ENCODE measurements at places on chromosomes 3 and 15.

DNA sequence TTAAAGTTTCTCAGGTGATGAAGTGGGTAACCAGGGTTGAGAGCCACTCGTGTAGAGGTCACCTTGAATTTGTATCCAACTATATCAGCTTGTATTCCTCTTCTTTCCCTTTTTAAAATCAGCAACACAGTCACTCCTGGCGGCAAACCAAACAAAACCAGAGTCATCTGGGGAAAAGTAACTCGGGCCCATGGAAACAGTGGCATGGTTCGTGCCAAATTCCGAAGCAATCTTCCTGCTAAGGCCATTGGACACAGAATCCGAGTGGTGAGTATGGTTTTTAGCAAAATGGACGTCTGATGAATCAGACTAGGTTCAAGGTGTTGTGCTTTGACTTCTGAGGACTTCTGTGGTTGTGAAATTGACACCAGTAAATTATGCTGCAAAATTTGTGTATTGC, 3.9 kb downstream of the RPL35A start:
- DNase-seq = no peak

GRCh38 chr15:59958288-59958687, 45.8 kb upstream of the FOXB1 start:
- no peak for DNase-seq

GRCh38 chr3:180827171-180827570, 85.3 kb upstream of the FXR1 start:
- no peak for DNase-seq

GRCh38 chr3:130820976-130821375, 72.9 kb upstream of the ATP2C1 start:
- no peak for DNase-seq

DNA sequence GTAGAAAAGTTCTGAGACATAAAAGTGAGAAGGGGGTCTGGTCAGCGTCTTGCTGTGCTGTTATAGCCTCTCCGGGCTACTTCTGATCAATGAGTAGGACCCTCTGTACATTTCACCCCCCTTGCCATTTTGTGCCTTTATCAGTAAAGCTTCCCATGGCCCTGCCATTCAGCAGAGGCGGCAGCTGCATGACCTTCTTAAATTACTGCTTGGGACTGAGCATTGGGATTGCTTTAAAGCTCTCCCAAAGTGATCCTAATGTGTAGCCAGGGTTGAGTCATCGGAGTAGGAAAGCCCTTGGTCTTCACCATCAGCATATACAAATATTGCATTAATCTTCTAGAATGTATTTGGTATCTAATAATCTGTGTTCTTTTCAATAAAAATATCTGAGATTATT, 70.2 kb downstream of the FMN1 start:
- DNase-seq = no peak

DNA sequence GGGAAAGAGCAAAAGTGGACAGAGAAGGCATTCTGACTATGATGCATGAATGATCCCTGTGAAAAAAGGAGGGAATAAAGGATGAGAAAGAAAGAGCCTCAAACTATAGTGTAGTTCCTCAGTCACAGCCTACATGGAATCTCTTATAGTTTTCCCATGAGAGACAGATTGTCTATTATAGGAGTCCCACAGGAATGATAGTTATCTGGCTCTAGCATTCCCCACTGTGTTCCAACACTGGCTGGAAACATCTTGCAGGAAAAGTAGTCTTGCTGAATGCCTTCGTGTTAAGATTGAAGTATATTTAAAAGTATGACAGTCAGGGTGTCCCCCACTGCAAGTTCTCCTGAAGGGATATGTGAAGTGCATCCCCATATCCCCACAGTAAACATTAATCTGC, 641.5 kb upstream of the NECTIN3 start:
- no peak for DNase-seq

- DNase-seq = peak; percentile 91
These were observed at the start of gene AMIGO3 for GRCh38 chr3:49719214-49719884. Gene AMIGO3, minus strand, starts transcription at chr3:49719684. Its CDS starts 219 bp downstream, at chr3:49719465.

- no peak for DNase-seq
These were observed 755.3 kb downstream of the ROBO1 start for GRCh38 chr3:79012530-79012913.

DNA sequence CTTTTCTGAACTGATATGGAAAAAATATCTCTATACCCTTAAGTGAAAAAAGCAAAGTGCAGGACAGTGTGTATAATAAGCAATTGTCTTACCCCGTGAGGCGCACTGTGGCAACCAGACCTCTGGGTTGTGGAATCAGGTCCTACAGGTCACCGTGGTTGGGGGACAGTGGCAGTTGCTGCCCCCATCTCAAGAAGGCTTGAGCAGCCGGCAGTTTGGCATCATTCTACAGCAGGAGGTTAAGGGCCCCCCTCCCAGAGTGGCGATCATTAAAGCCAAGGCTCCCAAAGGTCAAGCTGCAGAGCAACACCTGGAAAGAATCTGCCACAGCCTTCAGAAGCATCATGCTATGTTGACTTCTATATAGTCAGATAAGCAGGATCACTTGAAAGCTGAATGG, 56.1 kb upstream of the HERC1 start:
- DNase-seq = no peak

DNA sequence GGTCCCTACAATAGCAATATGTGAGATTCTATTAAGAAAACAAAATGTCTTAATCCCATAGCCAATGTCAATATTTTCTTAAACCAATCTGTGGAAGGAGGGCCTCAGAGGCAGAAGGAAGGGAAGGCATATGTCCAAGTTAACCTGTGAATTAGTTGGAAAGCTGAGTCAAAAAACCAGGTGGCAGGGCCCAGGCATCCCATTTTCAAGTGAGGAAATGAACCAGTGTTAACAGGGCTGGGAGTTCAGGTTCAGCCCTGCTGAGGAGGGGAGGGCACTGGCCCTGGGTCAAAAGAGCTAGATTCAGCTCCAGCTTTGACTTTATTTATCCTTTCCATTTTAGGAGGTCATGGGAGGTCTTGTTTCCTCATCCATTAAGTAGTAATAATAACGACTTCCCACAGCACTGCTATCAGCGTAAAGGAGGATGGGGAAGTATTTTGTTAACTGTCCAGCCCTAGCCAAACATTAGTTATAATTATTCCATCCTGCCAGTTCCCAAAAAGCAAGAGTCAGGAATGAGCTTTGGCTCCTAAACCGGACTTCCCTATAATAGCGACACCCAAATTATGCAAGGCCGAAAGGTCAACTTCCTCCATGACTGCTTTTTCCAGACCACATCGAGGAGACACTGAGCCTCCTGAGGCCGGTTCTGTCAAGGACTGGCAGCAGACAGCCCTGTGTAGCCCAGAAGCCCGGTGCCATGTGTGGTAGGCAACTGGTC, 3.2 kb downstream of the MASP1 start:
- no peak for DNase-seq

DNA sequence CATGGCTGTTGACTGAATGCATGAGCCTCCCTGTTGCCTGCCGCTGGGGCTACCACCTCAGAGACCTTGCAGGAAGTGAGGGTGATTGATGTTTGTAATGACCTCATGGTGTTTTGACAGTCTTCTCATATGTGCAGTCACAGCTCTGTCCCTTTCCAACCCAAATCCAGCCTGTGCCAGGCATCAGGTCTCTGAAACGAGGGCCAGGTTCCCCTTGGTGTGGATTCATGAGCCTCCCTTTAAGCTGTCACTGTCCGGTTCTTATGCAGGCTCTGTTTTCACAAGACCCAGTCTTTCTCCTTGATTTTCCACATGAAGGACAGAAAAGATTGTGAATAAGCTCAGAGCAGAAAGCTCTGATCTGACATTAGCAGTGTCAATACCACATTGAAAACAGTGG, 43.1 kb downstream of the CEMIP start:
- DNase-seq = no peak

DNA sequence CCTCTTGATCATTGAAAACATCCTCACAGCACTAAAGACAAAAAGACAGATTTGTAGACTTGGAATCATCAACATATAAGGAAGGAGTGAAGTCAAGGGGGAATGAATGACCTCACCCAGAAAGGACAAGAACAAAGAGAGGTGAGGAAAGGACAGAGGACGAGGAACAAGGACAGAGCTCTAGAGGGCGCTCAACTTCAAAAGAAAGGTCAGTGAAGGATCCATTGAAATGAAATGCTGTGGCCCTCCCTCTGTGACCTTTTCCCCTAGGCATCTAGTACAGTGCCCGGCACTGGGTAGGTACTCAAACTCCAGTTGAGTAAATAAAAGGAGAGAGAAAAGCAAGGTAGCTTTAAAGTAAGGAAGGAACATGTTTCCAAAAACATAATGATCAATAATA, 2.6 kb downstream of the ATP8B4 start:
- no peak for DNase-seq

DNA sequence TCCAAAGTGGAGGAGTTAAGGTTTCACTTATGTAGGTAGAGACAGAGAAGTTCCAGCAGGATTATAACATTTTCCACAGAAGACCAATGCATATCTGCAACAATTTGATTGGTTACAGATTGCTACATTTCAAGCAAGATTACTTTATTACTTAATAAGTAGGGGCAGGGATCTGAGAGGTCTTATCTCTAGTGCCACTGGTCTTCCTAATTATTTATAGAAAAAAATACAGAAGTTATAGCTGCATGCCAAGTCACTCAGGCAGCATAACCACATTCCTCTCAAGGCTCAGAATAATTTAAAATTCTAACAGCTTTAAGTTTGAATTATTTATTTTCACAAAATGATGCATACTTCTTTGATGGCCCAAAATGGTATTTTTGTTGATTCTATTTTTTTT, 30.5 kb downstream of the RAD54L2 start:
- no peak for DNase-seq

GRCh38 chr15:43886558-43886957, 59.8 kb downstream of the WDR76 start:
- DNase-seq = no peak

GRCh38 chr3:128983293-128984069, 10.4 kb downstream of the CFAP92 start:
- no peak for DNase-seq

- DNase-seq = no peak
These were observed 956.4 kb downstream of the NTRK3 start for GRCh38 chr15:87300146-87300545.

GRCh38 chr3:36991923-36992805, 767 bp downstream of the EPM2AIP1 start:
- no peak for DNase-seq

DNA sequence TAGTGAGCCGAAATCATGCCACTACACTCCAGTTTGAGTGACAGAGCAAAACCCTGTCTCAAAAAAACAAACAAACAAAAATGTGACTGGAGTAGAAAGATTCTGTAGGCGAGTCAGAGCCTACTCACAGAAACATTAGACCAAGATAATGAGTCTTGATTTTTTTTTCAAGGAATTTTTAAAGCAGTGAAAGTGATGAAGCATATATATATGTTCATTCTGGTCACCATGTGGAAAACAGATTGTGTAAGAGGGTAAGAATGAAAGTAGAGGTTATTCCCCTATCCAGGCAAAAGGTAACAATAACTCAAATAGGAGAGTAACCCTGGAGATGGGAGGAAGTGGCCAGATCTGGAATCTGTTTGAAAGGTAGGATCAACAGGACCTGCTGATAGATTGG, 26.2 kb upstream of the FHIT start:
- DNase-seq = no peak

All from left lung (tissue), 14 donors.